SK-N-DZ (cell line): ENCODE measurements at places on chromosomes 7 and 10.
A peak's percentile ranks its signal among the peaks of the same experiment; 100 is the strongest.

- no peak for DNase-seq
Measured at GRCh38 chr10:92125144-92125543, 165.7 kb downstream of the CPEB3 start.

DNA sequence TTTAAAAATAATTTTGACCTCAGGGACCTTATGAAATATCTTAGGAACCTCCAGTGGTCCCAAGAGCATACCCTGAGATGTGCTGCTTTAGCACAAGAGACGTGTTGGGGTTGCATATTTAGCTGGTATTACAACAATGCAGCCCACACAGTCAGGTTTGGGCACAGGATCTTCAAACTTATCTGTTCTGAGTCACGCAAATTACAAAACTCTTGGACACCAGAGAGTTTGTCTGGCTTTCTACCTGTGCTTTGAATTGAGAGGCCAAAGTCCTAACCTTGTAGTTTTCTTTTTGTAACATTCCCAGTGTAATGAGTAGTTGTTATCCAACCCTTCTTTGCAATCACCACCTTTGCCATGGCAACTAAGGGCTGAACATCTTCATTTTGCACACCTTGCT lies 163.5 kb upstream of the PCLO start:
- DNase-seq, result no peak

DNA sequence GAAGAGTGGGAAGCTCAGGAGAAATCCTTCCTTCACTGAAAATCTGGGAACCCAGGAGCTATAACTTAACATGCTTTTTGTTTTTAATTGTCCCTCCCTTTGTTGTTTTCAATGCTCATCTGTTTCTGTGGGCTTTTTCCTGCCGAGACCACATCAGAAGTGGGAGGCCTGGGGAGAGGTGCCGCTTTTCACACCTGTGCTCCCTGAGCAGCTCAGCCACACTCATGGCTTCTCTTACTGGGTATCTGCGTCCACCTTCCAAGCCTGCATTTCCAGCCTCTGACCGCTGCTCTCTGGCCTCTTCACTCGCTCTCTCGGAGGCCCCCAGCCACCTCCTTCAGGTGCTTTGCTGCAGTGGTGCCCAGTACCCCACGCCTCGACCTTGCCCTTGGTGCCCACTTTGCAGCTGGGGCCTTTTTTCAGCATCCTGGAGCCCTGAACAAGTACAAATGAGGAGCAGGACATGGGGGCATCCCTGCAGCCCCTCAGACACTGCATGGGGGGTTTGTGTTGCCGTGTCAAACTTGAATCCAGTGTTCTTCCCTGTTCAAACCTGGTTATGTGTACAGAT lies 9.9 kb downstream of the C7orf57 start:
- no peak for DNase-seq

GRCh38 chr7:92749832-92750446 lies 86.4 kb downstream of the CDK6 start:
- DNase-seq, result no peak

- no peak for DNase-seq
Measured at GRCh38 chr7:137818036-137818435, 28.7 kb downstream of the DGKI start.

- no peak for DNase-seq
Measured at GRCh38 chr7:93973134-93973533, 31.0 kb downstream of the BET1 start.

GRCh38 chr10:2761971-2762370 lies 305.4 kb upstream of the PFKP start:
- DNase-seq, result no peak

GRCh38 chr7:22700559-22701002 lies 26.4 kb upstream of the IL6 start:
- DNase-seq, result no peak

DNA sequence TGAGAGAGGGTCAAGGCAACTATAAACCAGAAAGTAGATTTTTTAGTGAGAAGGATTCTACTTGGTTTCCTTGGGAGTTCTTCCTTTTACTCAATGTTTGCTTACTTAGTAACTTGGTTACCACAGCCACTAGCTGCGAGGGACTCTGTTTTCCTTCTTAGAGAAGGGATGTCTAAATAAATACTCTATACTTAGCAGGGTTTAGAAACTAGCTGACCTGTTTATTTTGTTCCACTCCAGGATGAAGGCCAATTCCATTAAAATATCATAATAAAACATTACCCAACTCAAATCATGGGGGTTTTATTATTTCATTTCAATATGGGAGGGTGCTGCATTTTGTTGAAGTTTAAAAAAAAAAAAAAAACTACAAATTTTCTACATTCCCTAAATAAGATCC lies 87.3 kb downstream of the PPP1R3A start:
- no peak for DNase-seq

DNA sequence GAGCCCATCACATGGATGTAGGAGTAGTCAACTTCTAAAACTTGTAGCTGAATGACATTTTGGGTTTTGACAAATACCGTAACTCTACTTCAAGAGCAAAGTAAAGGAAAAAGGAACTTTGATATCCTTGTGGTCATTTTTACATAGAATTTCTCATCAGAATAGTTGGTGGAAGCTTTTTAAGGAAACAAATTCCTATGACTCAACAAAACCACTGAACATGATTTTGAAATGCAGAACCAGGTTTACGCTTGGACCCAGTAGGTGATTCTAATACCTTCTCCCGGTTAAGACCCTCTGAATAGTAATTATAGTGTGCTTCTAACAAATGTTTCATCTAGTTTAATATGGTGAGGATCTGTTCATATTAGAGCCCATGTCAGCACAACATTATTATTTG lies 307.8 kb downstream of the GPR37 start:
- DNase-seq, result no peak

- no peak for DNase-seq
Measured at GRCh38 chr10:30186371-30186875, 127.0 kb upstream of the JCAD start.

DNA sequence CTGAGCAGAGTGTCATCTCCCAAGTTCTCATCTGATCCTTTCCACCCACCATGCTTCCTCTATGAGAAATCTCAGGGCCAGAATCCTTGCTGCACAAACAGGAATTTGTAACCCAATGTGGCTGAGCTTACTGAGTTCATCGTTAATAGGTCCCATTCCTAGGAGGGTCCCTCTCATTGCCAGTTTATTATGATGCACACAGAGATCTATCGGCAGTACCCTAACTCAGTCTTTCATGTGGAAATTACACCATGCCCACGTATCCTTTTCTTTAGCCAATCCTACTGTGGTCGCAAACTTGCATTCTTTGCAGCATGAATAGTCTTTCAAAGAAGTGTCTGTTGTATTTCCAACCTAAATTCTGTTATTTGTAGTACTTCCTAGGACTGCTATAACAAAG lies 12.1 kb downstream of the TMEM236 start:
- no peak for DNase-seq

GRCh38 chr10:105973902-105974301 lies 1190.6 kb downstream of the SORCS1 start:
- DNase-seq, result no peak

DNA sequence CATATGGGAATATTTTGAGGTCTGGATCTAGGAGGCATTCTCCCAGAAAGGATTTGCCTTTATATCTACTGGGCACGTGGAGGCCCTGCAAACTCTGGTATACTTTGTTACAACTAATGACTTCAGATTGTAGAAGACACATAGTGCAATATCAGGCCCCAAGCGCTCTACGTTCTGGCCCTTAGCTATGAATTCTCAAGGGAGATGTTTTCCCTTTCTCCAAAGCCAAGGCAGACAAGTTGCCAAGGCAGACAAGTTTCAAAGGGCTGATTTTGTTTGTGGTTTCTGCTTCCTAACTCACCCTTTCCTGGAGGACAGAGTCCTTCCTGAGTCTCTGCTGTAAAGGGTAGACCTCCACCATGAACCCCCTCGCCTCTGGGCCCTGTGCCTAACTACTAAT lies 99.4 kb upstream of the CTTNBP2 start:
- no peak for DNase-seq

DNA sequence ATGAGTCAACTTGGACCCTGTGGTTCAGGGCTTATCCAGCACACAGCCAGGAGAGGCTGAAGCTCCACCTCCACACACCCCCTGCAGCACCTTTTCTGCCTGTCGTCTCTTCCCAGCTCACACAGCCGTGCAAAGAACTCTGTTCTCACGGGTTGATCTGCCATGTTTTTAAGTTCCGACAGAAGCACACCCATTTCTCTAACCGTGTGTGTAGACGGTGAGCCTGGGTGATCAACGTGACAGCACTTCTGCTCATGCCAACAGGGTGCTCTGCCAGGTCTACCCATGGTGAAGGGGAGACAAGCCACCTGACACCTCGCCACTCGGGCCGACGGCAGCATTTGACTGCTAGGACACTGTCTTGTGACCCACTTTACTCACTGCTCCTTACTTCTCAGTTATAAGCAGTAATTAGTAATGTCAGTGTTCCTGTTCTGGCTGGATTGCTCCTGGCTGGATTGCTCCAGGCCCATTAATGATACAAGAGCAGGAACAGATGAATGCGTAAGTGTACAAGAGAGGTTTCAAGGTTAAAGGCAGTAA lies 90.5 kb downstream of the RNF216 start:
- DNase-seq, result peak; percentile 22

- no peak for DNase-seq
Measured at GRCh38 chr10:480498-480927, 209.0 kb downstream of the DIP2C start.

DNA sequence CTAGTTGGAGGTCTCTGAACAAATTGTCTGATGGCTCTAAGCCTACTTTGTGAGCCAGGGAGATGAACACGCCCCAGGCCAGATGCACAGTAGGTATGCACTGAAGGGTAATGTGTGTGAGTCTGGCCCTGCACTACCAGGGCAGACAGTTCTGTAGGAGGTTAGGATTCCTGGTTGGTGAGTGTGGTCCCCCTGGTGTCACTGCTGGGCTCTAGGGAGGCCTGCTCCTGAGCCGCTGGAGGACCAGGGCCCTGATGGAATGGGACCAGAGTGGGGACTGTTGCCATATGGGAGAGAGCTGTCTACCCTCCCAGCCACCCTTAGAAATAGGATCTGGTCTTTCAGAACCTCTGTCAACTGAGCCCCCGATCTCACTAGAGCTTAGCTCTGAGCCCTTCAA lies 42.0 kb downstream of the CDH23 start:
- DNase-seq, result no peak

- DNase-seq, result no peak
Measured at GRCh38 chr7:113550966-113551365, 367.8 kb downstream of the PPP1R3A start.

DNA sequence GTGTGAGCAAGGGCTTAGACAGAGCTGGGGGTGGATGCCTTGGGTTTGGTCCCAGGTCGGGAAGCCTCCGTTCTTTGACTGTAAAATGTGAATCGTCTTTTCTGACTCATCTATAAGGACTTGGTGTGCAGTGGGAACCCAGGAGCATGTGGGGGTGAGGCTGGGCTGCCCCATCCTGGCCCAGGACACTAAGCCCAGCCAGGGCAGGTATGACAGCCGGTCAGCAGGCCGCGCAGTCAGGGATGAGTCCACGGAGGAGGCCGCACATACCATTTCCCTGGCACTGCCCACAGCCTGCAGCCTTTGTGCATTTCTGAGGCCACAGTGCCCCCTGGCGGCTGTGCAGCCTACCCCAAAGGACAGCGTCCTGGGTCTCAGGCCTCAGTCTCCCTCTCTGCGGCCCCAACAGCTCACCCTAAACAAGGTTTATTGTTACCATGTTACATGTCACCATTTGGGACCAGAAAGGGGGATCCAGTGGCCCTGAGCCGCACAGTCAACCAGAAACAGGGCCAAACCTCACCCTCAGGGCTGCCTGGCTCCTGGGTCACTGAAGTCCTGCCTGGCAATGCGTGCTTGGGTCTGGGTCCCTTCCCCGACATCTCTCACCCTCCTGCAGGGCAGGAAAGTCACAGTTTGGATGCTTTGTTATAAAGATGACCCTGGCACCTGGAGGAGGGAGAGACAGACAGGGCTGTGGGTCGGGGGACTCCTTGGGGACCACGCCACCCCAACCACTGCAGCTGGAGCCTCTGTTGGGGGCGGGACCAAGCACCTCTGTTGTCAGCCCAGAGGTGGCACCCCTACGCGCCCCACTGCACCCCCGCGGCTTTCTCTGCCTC lies 14.4 kb upstream of the SH2B2 start:
- peak; percentile 74 for DNase-seq

- no peak for DNase-seq
Measured at GRCh38 chr7:32809347-32809746, 82.2 kb downstream of the KBTBD2 start.

DNA sequence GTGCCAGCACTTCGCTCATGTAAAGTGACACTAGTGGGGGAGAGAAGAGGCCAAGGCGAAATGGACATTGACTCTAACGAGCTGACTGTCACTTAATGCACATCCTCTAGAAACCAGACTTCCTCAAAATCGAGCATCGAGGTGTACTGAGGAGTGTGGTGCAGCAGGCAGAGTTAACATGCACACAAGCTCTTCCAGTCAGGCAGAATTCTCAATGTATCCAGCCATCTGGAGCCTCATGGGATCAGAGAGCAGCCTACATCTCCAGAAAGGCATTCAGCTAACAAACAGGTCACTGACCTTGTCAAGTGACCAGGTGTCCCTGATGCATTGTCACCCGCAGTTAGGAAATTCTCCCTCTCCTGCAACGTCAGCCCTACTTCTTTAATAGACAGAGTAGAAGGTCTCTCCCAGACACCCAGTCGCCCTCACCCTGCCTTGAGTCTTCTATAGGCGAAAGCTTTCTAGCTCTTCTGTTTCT lies 259.8 kb upstream of the AOAH start:
- DNase-seq, result peak; percentile 15

DNA sequence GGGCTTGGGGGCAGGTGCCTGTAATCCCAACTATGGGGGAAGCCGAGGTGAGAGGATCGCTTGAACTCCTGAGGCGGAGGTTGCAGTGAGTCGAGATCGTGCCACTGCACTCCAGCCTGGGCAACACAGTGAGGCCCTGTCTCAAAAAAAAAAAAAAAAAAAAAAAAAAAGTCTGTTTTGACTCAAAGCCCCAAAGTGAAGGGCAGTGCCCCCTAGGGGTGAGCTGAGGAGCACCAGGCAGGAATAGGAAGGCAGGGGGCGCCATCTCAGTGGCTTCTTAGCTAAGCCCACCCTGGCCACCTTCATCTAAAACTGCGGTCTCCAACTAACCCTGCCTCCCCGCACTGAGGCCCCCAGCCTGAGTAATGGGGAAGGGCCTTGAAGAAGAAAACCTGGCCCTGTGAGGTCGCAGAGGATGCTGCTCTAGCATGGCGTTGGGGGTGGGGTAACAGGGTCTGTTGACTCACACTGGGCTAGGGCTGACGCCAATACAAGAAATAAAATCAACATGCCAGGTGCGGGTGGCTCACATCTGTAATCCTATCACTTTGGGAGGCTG lies 9.8 kb downstream of the PODXL start:
- DNase-seq, result peak; percentile 37

DNA sequence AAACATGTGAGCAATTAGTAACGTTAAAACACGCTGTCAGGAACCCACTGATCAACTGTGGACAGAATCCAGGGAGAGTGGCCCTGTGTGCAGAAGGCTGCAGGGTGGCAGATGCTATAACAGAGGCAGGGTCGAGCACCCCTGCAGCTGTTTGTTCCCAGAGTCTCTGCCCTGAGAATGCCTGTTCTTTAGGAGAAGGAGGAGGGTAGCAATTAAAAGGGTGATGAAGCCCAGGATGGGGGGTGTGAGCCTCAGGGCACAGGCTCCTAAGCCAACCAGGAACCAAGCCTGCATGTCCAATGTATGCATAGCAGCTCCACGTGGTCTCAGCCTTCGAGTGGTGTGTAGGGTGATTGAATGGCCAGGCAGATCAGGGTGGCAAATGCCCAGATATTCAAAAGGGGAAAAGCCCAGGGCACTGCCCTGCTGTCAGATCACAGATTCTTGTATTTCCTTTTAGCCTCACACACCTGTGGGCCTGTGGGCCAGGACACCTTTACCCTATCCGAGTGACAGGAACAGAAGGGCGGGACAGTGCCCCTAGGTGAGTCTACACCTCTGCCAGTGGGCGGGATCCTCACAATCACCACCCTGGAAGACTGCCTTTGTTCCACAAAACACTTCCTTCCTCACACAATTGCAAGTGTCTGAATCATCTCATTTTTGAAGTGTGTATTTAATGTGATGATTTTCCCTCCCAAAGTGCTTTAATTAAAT lies 7.3 kb downstream of the WDFY4 start:
- DNase-seq, result no peak
